OCI-M1 (cell line): ENCODE measurements at places on chromosomes 6 and 20.
A peak's percentile ranks its signal among the peaks of the same experiment; 100 is the strongest.

GRCh38 chr20:297925-298775, 780 bp downstream of the ZCCHC3 start:
- peak; percentile 77 for DNase-seq

DNA sequence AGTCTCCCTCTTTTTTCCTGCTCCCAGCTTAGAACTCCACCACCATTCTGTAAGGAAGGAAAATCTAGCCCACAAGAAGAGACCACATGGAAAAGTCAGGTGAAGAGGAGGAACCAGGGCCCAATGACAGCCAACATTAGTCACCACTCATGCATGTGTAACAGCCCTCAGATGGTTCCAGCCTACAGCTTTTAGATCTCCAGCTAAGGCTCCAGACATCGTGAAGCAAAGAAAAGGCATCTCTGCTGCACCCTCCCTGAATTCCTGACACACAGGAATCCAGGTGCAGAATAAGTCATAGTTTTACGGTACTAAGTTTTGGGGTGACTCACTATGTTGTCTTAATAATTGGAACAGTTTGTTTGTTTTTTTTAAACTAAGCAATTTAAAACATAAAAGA, 25.5 kb downstream of the DCDC2 start:
- no peak for DNase-seq

DNA sequence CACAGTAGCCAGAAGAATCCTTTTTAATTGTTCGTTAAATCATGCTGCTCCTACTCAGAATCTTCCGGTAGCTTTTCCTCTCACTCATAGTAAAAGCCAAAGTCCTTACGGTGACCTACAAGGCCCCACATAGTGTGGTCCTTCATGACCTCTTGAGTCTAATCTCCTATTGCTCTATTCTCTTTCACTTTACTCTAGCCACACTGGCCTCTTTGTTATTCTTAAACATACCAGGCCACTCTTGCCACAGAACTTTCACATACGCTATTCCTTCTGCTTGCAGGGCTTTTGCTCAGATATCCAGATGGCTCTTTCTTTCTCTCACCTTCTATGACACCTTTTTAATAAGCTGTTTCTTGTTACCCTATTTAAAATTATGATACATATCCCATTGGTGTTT, 25.7 kb downstream of the ZNF391 start:
- DNase-seq, result no peak

GRCh38 chr20:3515379-3516170, 44.8 kb downstream of the ATRN start:
- DNase-seq, result no peak

- DNase-seq, result no peak
Observed at GRCh38 chr6:114432400-114432799, 89.6 kb upstream of the HS3ST5 start.

- DNase-seq, result no peak
Observed at GRCh38 chr6:157263881-157264397, 59.4 kb downstream of the TMEM242 start.

DNA sequence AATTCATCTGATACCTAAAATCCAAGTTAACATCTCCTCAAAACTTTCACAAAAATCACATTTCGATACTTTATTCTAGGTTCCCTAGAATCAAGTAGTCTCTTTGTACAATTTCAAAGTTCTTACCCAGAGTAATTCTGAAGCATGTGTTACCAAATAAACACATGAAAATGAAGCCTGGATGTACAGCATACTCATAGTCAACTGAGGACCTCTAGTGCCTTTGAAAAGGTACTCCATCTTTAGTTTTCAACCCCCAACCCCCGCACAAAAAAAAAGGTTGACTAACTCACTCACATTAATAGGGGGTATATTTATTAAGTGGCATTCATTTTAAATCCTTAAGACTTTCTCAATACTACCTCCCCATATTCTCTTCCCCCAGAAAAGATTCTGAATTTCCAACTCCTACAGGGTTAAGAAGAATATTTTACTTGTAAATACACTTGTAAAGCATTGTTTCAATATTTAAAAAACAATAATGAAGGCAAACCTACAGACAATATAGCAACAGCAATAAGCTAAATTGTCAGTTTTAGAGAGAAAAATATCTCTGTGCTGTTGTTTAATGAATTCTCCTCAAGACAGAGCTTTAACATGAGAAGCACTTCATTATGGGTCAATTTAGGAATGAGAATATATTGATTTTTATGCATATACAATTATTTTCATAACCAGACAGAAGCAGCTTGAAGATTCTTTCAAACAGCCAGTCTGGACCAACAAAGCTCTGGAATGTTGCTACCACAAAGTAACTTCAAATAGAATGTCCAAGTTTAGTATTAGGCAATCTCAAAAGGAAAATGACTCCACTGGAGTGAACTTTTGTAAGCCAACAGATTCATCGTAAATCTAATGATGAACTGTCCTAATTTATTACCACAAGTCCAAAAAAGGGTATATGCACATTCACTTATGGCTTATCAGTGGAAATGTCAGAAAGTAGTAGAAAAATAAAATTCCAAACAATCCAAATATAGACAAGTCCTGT, 3.3 kb downstream of the PLN start:
- DNase-seq, result peak; percentile 78

GRCh38 chr20:10558635-10559187, 115.1 kb downstream of the JAG1 start:
- no peak for DNase-seq

- DNase-seq, result no peak
Observed at GRCh38 chr6:43695215-43695966, 7.8 kb upstream of the MRPS18A start.

DNA sequence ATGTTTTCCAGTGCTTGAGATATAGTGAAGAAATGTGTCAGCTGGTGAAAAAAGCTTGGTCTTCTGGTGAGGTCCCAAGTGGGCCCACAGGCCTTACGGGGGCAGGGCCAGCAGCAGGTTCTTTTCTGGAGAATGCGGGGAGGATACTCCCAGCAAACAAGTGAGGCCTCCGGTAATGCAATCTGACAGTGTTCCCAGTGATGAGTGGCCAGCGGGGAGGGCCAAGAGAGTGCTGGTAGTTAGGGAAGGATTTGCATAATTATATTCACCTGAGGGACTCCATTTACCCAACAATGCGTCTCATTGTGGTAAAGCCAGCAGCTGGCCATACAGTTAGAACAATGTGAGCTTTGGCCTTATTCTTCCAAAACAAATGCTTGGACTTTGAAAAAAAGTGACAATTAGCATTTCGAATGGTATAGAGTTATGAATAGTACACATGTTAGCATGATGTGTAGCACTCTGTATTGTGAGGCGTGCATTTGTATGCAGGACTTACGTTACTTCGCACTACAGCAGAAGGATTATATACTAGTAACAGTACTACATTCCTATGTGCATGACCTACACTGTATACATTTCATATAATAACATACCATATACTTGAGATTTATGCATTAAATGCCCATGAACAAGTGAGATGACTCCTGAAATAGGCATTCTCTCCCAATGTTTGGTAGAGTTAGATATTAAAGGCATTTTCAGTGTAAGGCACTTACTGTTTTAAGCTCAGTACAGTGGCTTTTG, 69.8 kb downstream of the MYB start:
- no peak for DNase-seq

DNA sequence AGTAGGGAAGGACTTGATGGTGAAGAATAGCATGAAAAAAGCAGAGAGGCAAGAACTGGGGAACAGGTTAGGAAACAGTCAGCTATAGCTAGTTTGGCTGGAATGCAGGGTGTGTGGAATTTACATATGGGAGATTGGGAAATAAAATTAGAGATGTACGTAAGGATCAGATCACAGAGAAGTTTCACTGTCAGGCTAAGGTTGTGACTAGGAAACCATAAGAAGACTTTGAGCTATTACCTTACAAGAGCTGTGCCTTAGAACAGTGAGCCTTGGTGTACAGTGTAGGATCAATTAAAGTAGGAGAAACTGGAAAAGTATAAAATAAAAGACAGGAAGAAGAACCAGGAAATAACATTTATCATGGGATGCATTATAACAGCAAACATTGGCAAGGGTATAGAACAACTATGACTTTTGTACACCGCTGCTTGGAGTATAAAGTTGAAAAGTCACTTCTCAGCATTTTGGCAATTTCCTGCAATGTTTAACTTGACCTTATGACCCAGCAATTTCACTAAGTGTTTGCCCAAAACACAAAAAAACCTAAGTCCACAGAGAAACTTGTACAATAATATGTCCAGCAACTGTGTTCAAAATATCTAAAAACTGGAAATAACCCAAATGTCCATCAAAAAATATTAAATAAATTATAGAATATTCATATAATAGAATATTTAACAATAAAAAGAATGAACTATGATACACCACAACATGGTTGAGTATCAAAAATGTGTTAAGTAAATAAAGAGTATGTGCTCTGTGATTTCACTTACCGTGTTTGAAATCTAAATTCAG, 31.2 kb upstream of the SPTLC3 start:
- no peak for DNase-seq

- no peak for DNase-seq
Observed at GRCh38 chr20:24131684-24132083, 143.1 kb upstream of the GGTLC1 start.

GRCh38 chr6:71745525-71745924, 140.8 kb upstream of the RIMS1 start:
- peak; percentile 41 for DNase-seq

DNA sequence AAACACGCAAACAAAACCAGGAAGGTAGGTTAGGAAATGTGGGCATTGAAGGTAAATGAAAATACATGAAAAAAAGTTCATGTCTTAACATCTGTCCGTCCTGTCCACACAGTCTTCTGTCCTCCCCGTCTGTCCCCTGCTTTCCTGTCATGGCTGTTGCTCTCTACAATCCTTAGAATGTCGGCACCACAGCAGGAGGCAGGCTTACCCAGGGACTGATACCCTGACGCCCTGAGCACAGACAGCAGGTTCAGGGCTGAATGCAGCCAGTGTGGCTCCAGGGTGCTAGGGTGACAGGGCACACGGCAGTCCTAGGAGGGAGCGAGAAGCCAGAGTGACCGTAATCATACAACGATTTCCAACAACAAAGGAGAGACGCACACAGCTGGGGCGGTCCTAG, 123.7 kb downstream of the IRF4 start:
- no peak for DNase-seq

GRCh38 chr6:81909981-81910900, 157.8 kb upstream of the TENT5A start:
- peak; percentile 14 for DNase-seq

GRCh38 chr6:136171231-136171630, 78.9 kb downstream of the MTFR2 start:
- no peak for DNase-seq

DNA sequence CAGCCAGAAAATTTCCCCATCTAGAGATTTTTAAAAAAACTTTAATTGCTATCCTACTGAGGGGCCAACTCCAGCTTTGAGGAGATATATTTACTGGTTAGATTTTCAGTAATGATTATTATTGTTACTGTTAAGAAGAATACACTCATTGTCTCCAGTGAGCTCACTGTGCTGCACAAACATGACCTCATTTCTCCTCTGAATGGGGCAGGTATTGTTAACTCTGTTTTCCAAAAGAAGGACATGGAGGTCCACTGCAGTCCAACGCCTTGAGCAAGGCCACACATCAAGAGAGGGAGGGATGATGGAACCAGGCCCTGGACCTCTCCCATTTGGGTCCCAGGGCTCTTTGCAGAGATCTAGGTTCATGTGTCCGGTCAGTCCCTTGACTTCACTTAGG, 13.9 kb upstream of the SCUBE3 start:
- no peak for DNase-seq

DNA sequence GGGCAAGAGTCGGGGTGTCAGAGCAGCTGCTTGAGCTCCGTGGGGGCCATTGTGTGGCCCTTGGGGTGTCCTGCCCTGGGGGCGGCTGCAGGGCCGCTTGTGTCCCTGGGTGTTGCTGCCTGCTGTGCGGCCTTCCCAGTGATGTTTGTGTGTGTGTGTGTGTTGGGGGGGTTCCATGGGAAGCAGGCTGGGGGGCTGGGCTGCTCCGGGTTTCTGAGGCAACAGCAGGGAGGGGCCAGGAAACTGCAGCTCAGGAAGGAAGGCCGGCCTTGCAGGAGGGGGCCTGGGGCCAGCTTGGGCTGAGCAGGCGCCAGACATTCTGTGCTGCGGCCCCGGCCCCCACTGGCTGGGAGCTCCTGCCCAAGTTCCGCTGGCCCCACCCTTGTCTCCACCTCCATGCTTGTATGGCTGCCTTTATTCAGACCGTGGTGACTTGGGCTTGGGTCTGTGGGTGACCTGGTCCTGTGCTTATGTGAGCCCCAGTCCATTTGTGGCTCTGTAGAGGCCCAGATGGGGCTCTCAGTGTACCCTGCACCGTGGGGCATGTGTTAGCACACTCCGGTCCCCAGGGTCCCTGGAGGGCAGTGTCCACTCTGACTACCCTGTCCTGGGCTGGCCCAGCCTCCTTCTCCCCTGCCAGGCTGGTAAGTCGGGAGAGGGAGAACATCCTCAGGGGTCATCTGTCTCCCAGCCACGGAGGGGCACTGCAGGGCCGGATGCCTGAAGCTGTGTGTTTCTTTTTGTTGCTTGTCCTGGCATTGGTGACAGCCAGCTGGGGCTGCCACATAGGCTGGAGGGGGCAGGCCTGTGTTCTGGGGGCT, 4.6 kb upstream of the SOX18 start:
- DNase-seq, result peak; percentile 70

DNA sequence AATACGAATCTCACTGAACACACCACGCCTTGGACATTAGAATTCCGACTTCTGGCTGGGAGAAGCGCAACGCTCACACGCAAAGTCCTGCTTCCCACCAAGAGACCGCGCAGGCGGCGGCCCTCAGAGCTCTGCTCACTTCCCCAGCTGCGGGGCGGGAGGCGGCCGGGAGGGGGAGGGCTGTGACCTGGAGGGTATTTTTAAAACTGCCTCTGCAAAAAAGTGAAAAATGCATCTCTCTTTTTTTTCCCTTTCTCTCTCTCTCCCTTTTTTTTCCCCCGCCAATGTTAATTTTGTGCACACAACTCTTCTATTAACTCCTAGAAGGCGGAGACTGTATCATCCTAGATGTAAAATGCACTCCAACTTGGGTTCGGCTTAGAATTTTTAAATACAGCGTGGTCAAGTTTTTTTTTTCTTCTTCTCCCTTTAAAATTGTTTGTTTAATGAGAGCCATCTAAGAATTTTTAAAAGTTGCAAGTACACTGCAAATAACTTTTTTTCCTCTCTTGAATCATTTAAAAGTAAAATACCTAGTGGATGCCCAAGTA, 66.4 kb downstream of the STX11 start:
- no peak for DNase-seq

DNA sequence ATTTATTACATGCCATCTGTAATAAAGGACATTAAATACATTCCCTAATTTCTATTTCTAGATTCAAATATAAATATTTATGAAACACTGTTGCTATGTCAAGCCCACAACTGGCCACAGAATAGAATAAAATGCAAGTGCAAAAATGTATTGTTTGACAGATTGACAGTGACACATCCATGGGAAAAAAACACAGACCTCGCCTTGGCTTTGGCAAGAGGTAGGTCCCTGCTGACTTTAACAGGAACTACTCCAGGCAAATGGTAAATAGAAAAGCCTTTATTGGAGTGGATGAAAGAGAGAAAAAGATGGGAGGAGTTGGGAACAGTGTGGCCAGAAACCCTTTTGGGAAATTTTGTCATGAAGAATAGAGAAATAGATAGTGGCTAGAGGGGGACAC, 622.9 kb downstream of the UTRN start:
- no peak for DNase-seq

- no peak for DNase-seq
Observed at GRCh38 chr6:76043690-76044089, 28.8 kb downstream of the IMPG1 start.
